Tibial nerve (tissue), 4 donors: ENCODE measurements at places on chromosomes 1 and 21. TPM values are rescaled to one million over a fixed set of nuclear protein-coding genes. Genes with fewer than 3 reads are reported as not detected.

DNA sequence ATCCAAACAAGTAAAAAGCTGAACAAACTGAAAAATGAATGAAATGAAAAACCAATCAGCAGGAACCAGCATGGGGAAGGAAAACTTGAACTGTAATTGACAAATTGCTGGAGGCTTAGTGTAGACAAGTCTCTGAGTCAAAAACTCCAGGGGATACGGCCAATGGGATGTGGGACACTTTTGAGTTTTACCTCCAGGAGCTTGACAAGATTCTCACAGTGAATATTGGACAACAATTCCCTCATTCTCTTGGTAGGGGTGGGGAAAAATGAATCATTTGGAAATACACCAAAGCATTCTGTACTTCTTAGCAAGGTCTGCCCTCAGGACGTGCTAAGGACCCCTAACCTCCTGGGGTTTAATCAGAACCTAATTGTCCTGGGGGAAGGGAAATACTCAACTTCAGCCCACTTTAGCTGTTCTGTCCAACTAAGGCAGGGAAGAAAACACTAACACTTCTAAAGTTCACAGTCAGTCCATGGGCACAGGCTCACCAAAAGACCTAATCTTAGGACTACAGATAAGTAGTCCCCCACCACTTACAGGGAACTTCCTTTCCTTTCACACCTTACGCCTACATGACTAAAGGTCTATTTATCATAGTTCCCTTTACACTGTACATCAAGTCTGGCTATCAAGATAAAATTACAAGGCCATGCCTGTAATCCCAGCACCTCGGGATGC is 60.7 kb upstream of the CDC42BPA start:
- no peak for DNase-seq

GRCh38 chr1:196774175-196774574 is 465 bp upstream of the CFHR3 start:
- no peak for DNase-seq

- DNase-seq: no peak
Measured at GRCh38 chr1:27418326-27419185, 26.1 kb downstream of the GPR3 start.

GRCh38 chr1:231241750-231242149 is 738 bp downstream of the GNPAT start:
- peak; percentile 7 for DNase-seq

The NBPF19 gene
- 16.7 TPM for total RNA-seq

DNA sequence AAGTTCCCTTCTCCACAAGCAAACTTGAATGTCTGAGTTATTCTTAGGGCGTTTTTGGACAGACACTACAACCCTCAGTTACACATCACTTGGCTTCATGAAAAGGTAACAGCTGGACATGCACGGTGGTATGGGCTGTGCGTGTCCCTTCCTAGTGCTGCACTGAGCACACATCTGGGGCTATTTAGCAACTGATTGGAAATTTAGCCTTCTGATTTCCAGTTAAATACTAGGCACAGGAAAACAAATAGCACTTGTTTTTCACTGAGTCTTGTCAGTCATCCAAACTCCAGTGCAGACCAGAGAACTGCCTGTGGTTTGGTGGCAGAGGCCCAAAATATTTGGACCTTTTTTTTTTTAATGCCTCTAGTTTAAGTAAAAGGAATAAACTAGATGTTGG is 134.7 kb downstream of the TGFBR3 start:
- DNase-seq: no peak

The GPX7 gene
- 6.3 TPM for total RNA-seq

The CCDC27 gene
- not detected for total RNA-seq

DNA sequence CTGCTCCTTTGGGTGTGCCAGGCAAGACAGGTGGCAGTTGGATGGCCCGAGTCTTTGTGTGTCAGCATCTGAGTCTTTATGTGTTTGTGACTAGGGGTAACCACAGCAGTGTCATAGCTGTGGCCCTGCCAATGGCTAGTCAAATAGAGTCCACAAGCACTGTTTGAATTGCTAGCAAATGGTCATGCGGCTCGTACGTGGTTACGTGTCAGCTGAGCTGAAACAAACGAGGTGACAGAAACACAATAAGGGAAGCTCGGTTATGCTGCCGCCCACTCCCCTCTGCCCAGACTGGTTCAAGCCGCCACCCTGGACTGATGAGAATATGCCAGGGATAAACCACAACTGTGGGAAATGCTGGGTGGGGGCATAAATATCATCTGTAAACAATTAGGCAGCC is 174.3 kb upstream of the LMO4 start:
- DNase-seq: no peak

DNA sequence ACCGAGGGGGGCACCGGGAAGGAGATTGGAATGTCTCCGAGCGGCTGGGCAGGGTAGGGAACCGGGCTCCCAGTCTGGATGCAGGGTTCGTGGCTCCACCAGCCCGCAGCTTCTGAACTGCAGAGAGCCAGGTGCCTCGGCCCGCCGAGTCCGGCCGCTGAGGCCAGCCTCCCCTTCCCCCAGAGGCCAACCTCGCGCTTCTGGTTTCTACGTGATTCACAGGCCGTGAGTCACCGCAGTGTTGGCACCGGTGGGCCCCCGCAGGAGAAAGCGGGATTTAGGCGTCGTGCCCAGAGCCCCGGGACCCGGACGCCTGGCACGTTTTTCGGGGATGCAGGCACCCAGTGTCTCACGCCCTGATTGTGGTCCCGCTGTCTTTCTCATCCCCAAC is 458 bp downstream of the CRABP2 start:
- peak; percentile 47 for DNase-seq

The CLEC20A gene
- total RNA-seq: not detected

DNA sequence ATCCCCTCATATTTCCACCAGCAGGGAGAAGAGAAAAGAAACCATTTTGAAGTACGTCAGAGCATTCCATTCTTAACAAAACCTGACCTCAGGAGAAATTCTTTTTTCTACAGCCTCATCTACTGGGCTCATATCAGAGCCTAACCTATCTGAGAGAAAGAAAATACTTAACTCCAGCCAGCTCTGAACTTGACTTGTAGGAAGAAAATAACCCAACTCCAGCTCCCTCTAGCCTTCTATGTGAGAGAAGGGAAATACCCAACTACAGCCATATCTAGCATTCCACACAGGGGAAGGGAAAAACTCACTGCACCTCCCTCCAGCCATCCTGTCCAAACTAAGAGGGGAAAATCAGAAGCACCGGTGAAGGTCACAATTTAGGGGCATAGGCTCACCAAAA is 57.7 kb downstream of the SPATA6 start:
- no peak for DNase-seq

The CELF3 gene
- not detected for total RNA-seq

The MCOLN3 gene
- total RNA-seq: 12.9 TPM

DNA sequence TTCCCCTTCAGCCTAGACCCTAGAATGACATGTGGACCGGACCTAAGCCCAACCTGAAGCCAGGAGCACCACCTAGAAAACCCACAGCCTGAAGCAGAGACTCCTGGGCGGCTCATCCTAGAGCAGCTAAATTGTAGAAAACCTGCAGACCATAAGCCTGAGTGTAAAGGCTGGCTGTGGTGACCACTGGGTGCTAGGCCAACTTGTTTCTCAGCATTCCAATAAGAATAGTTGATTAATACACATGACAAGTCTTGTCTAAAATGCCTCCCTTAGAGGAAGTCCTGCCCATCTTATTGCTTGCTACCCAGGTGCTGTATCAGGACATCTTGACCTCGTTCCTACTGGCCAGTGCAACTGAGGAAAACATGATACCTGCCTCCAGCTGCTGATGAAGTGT is 23.3 kb upstream of the CASQ2 start:
- no peak for DNase-seq

DNA sequence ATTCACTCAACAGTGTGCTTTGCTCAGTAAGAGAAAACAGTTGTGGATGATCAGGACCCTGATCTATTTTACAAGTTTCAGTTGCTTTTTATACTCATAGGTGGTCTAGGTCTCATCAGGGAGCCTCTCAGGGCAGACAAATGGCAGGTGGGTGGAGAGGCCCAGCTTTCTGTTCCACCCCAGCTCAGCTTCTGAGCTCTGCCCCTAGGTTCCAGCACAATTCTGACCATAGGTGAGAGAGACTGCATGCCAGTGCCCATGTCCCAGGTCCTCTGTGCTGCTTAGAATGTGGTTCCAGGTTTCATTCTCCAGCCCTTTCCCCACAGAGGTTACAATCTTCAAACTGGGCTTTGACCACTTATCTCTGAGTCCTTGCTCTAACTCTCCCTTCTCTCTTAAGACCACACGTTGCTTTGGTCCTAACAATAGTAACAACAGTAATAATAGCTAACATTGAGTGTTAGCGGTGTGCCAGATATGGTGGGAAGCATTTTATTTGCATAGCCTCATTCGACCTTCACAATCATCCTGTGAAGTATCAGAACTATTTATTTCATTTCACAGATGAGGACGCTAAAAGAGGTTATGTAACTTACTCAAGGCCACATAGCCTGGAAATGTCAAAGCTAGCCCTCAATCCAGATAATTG is 19.6 kb upstream of the DUSP10 start:
- no peak for DNase-seq

DNA sequence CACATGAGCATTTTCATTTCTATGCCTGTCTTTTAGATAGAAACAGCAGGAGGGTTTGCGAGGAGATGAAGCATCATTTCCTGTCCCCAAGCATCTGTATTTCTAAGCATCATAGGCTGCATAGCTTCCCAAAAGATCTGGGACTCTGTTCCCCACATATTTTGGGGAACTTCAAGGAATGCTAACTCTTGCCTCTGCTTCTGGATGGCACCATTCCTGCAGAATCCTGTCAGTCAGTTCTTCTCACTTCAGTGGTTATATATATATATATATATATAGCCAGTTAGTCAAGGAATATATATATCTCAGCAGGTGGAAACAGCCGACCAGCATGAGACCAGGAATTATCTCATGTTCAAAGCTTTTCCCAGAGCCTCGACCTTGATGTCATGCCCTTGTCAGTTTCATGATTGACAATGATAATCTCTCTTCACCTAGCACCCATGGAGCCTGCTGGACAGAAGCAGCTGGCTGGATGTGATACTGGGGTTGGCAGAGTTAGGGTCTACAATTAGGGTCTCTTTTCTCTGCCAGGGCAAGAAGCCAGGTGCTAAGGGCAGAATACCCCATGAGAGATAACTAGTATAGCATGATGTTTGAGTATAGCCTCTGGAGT is 2.4 kb downstream of the PFKFB2 start:
- no peak for DNase-seq

GRCh38 chr1:30172757-30173156 is 550.6 kb downstream of the MATN1 start:
- DNase-seq: no peak
